Lung microvascular endothelial cell (primary cell): ENCODE measurements at places on chromosomes 2 and 18.

GRCh38 chr2:30306522-30306921 lies 75.2 kb downstream of the LBH start:
- DNase-seq: no peak

DNA sequence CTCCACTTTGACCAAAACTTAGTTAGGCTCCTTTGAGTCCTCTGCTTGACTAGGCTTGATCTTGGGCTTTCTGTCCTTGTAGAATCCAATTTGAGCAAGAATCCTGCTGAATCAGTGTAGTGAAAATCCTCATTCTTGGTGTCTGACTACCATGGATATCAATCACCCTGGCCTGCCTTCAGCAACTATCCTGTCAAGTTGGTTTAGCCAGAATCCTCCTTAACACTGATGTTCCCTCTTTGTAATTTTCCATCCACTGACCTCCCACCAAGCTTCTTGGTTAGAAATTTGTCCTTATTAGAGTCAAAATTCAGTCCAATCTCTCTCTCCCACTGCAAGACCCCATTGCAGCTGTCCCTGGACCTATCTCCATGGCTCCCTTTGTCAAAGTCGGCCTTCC lies 494 bp upstream of the RBM45 start:
- no peak for DNase-seq

DNA sequence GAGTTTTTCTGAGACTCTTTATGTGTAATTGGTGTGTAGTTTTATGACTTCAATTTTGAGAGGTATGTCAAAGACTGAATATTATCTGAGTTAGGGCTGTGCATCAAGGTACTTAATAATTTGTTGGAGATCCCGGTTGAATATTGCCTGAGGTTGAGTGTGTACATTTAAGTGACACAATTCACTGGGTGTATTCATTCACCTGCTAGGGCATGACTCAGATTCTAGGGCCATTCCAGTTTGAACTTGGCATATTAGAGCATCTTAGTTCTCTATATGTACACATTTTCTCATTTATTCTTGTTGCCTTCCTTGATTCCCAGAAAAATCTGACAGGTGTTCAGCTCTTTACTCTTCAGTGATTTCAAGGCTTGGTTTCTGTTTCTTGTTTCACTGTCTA lies 12.5 kb downstream of the MAP4K4 start:
- no peak for DNase-seq

DNA sequence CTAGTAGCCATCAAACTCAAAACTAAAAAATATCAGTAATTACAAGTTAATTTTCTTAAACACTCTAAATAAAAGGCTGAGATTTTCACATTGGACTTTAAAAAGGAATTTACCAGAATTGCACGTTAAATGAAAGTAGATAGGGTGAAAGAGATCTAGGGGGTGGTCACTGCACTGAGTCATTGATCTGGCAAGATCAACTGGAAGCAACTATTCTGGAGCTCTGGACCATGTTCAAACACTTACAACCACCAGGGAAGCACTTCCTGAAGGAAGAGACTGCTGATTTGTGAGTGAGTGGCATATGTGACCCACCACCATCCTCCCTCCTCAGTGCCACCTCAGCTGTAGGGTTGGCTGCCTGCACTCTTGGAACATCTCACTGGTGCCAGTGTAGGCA lies 111.8 kb downstream of the UGGT1 start:
- DNase-seq: no peak

- DNase-seq: no peak
Measured at GRCh38 chr2:54042897-54043620, 72.3 kb upstream of the PSME4 start.

GRCh38 chr2:65896446-65896845 lies 464.0 kb upstream of the SPRED2 start:
- DNase-seq: no peak

DNA sequence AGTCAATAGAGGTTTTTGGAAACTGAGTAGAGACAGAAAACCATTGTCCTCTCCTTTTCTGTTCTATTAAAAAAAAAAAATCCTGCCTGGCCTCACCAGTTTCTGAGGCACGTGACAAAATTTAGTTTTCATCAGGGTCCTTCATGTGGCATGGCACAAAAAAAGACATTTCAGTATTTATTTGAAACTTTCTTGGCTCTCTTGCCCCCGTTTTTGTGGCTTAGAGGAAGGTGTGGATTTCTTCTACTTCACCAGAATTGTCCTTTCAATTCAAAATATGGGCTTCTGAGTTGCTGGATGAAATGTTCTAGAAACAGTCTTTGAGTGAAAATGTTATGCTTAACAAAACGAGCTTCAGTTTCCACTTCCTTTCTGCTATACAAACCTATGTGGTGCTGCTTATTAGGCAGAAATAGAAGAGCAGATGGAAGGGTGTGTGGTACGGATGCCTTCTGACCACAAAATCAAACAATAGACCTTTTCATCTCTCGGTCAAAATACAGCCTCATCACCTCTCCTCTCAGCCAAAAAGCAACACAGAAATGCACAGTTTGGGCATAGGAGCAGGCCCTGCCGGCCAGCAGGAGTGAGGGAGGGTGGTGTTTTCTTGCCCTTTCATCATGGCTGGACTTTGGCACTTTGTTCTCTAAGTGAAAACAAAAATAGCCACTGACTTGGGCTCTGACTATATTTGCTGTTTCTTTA lies 89.2 kb downstream of the SH3RF3 start:
- DNase-seq: no peak

GRCh38 chr2:105396254-105397024 lies 2.4 kb downstream of the FHL2 start:
- no peak for DNase-seq

- no peak for DNase-seq
Measured at GRCh38 chr2:181052523-181052891, 72.1 kb downstream of the UBE2E3 start.

GRCh38 chr2:130872741-130873125 lies 36.0 kb downstream of the ARHGEF4 start:
- DNase-seq: no peak

GRCh38 chr2:215692387-215693079 lies 256.7 kb upstream of the FN1 start:
- peak; percentile 41 for DNase-seq

GRCh38 chr2:177073611-177074010 lies 139.0 kb upstream of the HNRNPA3 start:
- no peak for DNase-seq
